ENCODE measurements at places on chromosomes 6 and 20.

- DNase-seq: no peak
Observed at GRCh38 chr6:16548121-16548520, 213.1 kb downstream of the ATXN1 start.

DNA sequence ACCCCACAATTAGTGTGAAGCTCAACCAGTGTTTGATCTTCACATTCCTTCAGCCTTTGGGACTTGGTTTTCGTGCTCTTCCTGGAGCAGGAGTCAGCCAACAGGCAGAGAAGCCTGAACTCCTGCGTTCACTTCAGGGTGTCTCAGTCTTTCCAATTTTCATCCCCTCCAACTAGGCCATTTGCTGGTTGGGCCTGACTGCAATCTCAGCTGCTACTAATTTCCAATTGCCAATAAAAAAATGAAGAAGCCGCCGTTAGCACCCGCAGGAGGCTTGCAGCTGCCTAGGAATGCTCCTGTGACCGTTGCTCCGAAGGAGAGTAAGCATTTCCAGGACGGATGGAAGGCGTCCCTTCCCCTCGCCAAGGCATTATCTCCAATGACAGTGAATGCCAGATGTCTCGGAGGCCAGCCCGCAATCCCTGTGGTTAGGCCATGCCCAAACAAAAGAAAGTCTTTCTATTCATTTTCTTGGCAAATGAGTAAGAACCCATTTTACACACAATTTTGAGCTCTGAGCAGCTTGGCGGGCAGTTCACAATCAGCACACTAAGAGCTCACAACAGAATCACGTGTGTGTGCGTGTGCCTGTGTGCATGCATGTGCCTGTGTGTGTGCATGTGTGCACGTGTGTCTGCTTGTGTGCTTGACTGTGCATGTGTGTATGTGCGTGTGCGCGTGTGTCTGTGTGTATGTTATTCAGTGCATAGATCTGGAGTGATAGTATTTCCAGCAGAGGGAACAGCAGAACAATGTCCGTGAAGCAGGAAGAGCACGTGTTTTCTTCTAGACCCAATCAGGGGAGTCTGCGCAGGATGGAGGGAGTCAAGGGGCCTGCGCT lies 301.2 kb downstream of the SMOC2 start:
- no peak for DNase-seq

GRCh38 chr20:37202267-37202943 lies 23.1 kb upstream of the MROH8 start:
- DNase-seq: no peak

- no peak for DNase-seq
Observed at GRCh38 chr6:13049666-13050254, 278.6 kb downstream of the TBC1D7 start.

DNA sequence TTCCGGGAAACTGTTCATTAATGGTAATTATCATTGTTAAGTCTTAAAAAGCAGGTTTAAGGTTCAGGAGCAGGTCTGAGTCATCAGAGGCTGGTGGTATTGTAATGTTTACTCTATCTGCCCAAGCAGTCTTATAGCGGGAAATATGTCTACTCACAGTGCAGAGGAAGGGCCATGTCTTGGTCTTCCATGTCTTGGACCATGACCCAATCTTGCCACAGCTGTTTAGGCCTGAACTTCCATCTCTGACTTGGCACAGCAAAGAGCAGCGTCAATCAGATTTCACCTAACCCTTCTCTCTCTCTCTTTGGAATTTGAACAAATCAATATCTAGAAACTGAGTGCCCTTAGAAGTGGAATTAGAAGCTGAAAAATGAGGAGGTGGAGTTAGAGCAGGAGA lies 25.8 kb downstream of the SLC2A12 start:
- no peak for DNase-seq

GRCh38 chr20:64242003-64242796 lies 13.3 kb upstream of the PCMTD2 start:
- no peak for DNase-seq

- DNase-seq: no peak
Observed at GRCh38 chr20:37379967-37380828, 34.3 kb downstream of the SRC start.
